Activated naive CD8-positive, alpha-beta T cell treated with anti-CD3 and anti-CD28 coated beads, Interleukin-2, amount 10 ng/mL, durations not matched to agents 7 days and 5 days (primary cell): ENCODE measurements at places on chromosomes 4 and X. TPM values are rescaled to one million over a fixed set of nuclear protein-coding genes. Genes with fewer than 3 reads are reported as not detected.

OPN1MW3 gene
- total RNA-seq, result not detected

F8A2 gene
- total RNA-seq, result not detected

EXOSC9 gene
- total RNA-seq, result 50.5 TPM

PCDH7 gene
- total RNA-seq, result not detected

- no peak overlapping the region for H3K4me3 ChIP-seq
- no peaks in the 10 kb centered on the region for H3K36me3 ChIP-seq
- no peak overlapping the region for H3K27ac ChIP-seq
- H3K27me3 ChIP-seq, result no peaks in the 10 kb centered on the region
Measured at GRCh38 chr4:111630705-111631104, 514.5 kb upstream of the FAM241A start.

- H3K36me3 ChIP-seq, result no peaks in the 10 kb centered on the region
- H3K4me3 ChIP-seq, result no peak overlapping the region
- H3K27me3 ChIP-seq, result peaks cover 11% of the 10 kb centered on the region
- H3K27ac ChIP-seq, result no peak overlapping the region
- DNase-seq, result no peak
Measured at GRCh38 chr4:110501826-110502225, 25.9 kb downstream of the ENPEP start.

DNA sequence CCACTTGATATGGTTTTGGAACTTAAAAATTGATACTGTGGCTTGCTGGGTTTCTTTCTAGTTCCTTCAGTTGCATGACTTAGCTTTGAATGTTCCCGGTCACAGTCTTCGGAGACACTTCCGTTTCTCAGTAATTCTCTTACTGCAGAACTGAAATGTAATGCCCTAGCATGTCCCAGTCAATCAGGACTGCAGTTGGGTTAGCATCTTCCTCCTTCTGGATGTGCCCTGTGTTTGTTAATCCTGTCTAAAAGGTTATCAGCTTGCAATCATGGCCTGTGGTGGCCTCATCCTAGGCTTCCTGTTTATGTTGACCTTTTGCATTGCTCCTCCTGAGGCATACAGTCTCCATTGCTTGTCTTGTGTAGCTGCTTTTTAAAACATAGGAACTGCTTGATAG, 275.9 kb downstream of the ARHGAP10 start:
- peaks cover 3% of the 10 kb centered on the region for H3K36me3 ChIP-seq
- DNase-seq, result no peak
- H3K4me1 ChIP-seq, result peaks cover 13% of the 10 kb centered on the region
- no peak overlapping the region for H3K4me3 ChIP-seq
- no peak overlapping the region for H3K27ac ChIP-seq

- H3K27ac ChIP-seq, result no peak overlapping the region
- no peak for DNase-seq
- H3K4me3 ChIP-seq, result no peak overlapping the region
Measured at GRCh38 chr4:53916431-53916889, 147.9 kb downstream of the CHIC2 start.

- peaks cover 10% of the 10 kb centered on the region for H3K4me1 ChIP-seq
- H3K27me3 ChIP-seq, result no peaks in the 10 kb centered on the region
- H3K4me3 ChIP-seq, result no peak overlapping the region
- no peaks in the 10 kb centered on the region for H3K36me3 ChIP-seq
- no peak overlapping the region for H3K27ac ChIP-seq
Measured at GRCh38 chrX:68698942-68699341, 51.5 kb downstream of the STARD8 start.
